Effector memory CD8-positive, alpha-beta T cell (primary cell): ENCODE measurements at places on chromosomes 2 and 18.

GRCh38 chr2:50636462-50636861 lies 395.5 kb downstream of the NRXN1 start:
- DNase-seq: no peak

DNA sequence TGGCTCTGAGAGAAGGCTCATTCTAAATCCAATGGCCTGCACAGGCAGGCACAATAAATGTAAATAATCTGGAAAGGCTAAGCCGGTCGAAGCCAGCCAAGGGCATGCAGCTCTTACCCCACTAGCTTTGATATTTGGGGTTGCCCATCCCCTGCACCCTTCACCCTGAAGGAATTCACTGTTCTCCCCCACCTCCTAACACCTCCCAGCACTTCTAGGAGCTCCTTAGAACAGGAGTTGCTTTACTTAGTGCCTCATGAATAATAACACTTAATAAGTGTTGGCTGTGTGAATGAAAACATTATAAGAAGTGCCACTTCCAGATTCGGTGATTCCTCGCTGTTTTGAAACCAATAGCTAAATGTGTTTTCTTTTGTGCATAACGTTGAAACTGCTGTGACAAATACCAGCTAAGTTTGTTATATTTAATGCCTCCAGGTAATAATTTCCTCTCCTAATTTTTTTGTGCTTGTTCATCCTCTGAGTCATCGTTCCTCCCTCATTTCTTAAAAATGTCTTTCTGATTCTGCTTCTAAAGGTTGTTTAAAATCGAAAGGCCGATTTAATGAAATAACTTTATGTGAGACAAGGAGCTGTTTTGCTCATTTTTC lies 458.8 kb downstream of the METTL4 start:
- DNase-seq: no peak

GRCh38 chr2:55871637-55872036 lies 51.9 kb downstream of the EFEMP1 start:
- no peak for DNase-seq

DNA sequence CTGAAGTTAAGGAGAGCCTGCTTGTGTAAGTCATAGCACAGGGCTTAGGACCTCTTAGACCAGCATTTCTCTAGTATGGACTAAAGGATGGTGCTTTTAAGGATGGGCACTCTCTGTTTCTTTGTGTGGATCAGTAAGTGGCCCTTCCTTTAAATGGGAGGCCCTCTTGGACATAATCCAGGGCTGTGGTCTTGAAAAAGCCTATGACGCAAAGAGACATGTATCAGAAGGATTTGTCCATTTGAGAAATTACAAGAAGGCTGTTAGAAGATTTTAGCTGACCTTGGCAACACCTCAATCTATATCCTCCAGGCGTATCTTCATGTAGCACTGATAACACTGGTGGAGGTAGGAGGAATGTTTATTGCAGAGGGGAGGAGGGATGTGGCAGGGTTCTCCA lies 79.2 kb downstream of the PRPF40A start:
- DNase-seq: no peak

GRCh38 chr2:139684286-139684860 lies 904.2 kb upstream of the NXPH2 start:
- no peak for DNase-seq
